ENCODE measurements at places on chromosomes 7 and 10.

- DNase-seq, result no peak
These were observed 4.4 kb upstream of the TBX20 start for GRCh38 chr7:35258125-35258867.

GRCh38 chr10:88379575-88379974 lies 203.5 kb downstream of the RNLS start:
- peak; percentile 59 for DNase-seq

- DNase-seq, result no peak
These were observed 21.7 kb upstream of the FKBP9 start for GRCh38 chr7:32935558-32935957.

DNA sequence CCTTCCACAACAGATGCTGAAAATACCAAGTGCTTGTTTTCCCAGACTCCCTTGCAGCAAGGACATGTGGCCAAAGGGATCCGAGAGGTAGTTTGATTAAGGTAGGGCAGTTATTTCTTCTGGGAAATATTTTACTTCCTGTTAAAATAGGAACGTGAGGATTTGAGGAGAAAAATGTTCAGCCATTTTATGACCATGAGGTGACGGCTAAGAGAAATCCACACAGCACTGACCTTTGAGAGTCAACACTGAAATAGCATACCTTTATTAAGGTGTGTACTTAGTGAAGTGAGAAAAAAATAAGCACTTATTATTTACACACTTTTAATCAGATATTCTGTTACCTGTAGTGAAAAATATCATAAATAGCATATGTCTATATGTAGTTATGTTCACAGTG lies 133.9 kb downstream of the PPP1R3A start:
- DNase-seq, result no peak

GRCh38 chr10:80170026-80170425 lies 35.3 kb downstream of the ANXA11 start:
- no peak for DNase-seq

DNA sequence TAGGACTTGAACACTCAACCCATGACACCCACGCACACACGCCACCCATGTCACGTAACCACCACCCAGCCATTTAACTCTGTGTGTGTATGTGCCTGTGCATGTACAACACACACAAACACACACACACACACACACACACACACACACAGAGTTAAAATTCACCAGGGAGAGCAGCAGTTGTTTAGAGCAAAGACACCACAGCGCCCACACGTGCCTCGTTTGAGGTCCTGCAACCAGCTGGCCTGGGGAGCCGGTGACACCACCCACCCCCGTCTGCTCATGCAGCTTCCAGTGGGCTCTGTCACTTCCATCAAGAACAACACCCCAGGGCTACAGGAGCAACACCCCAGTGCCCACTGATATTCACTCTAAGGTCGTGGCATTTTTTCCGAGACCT lies 97.4 kb downstream of the ELFN1 start:
- DNase-seq, result no peak

DNA sequence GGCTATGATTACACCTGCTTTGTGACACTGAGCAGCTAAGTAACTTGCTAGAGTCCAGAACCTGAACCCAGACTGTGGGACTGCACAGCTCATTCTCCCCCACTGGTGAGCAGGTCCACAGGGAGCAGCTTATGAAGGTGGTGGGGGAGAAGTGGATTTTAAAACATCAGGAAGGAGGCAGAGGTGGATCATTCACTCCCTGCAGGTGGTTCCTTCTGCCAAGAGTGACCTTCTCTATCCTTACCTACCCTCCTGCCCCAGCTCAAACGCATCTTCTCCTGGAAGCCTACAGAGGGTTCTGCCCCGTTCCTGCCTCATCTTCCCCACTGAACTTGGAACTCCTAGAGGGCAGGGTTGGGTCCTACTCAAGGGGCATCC lies 539 bp upstream of the FAM241B start:
- DNase-seq, result no peak

DNA sequence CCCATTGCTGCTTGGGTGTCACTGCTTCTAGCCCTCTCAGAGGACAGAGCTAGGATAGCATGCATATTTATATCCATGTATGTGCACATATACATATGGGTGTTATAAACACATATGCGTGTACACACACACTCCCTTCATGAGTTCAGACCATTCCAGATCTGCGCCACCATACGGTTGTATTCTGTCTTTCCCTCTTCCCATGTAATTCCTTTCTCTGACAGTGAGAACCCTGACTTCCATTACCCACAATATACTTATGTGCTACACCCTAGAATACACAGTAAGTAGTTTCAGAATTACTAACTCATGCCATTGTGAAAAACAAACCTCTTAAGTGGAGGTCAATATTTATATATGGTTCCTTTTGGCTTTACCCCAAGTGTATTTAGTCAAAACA lies 116.6 kb upstream of the SAMD8 start:
- DNase-seq, result no peak

DNA sequence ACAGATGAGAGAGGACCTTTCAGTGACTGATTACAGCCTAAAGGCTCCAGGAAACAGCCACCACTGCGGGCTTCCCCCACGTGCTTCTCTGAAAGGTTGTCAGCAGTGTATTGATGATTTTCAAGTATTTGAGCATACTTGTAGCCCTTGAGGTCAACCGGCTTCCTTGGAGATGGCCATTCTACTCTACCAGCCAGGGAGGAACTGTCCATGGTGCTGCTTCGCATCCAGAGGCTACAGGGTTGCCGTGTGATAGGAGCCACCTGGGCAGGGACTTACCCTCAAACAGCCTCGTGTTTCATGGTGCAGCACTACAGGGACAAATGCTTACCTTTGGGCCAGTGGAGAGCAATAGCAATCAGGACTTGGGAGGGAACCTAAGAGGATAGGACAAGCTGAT lies 179.5 kb downstream of the DPP6 start:
- DNase-seq, result no peak

GRCh38 chr10:87702260-87702972 lies 42.7 kb downstream of the PAPSS2 start:
- DNase-seq, result no peak

DNA sequence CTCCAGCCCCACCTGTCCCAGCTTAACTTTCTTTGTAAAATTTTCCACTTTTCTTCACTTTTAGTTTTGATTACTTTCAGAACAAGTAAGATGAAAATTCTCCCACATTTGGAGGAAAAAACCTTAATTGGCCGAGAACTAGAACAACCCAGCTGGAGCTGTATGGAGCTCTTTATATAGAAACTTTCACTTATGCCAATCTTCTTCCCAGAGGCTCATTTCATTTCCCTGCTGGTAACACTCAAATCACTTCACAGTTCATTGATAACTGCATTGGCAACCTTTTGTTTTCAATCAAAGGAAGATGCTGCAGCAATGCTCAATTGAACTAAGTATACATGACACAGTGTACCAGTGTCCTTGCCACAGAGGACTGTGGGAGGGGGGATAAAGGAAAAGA lies 176.2 kb upstream of the NOBOX start:
- no peak for DNase-seq

- DNase-seq, result no peak
These were observed 49.7 kb upstream of the TM9SF3 start for GRCh38 chr10:96636551-96636950.

- no peak for DNase-seq
These were observed 91.3 kb downstream of the POU6F2 start for GRCh38 chr7:39069031-39069430.

DNA sequence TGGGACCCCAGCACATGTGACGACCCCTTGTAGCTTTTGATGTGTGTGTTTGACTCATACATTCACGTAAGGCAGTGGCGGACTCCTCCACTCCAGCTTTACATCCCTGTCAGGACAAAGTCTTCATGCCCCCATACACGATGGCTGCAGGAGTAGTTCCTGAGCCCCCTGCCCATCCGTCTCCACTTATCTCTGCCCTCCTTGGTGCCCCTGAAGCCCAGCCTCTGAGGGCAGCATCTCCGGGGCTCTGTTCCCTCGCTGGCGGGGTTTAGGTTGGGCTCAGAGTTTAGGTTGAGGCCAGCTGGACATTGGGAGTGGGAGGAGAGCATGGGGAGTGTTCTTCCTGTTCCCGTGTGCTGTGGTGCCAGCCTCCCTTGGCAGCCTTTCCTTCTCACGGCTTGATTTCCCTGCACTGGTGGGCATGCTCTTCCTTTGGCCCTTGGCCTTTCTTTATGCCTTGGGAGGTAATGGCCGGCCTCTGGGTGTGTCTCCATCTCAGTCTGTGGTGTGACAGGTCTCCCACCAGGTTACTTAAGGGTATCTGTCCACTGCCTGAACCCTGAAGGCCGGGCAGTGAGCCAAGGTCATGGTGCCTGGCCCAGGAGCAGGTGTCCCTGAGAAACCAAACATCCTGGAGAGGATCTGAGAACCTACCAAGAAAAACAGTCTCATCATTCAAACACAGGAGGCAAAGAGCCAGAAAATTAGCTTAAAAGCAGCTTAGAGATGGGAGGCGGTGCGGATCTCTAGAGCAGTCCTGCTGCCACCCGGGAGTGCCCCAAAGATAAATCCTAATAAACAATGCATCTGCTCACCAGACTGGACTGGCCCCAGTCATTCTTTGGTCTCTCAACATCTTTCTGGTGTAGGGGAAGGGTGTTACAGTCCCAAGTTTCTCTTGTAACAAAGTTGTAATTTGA lies 85.5 kb downstream of the GLRX3 start:
- no peak for DNase-seq

- no peak for DNase-seq
These were observed 64.7 kb downstream of the LRGUK start for GRCh38 chr7:134191876-134192275.

Measured in fibroblast of skin of left quadriceps (primary cell).